ENCODE measurements at places on chromosomes 1 and 21.

- no peak for DNase-seq
Observed at GRCh38 chr1:88609051-88609450, 75.0 kb upstream of the PKN2 start.

DNA sequence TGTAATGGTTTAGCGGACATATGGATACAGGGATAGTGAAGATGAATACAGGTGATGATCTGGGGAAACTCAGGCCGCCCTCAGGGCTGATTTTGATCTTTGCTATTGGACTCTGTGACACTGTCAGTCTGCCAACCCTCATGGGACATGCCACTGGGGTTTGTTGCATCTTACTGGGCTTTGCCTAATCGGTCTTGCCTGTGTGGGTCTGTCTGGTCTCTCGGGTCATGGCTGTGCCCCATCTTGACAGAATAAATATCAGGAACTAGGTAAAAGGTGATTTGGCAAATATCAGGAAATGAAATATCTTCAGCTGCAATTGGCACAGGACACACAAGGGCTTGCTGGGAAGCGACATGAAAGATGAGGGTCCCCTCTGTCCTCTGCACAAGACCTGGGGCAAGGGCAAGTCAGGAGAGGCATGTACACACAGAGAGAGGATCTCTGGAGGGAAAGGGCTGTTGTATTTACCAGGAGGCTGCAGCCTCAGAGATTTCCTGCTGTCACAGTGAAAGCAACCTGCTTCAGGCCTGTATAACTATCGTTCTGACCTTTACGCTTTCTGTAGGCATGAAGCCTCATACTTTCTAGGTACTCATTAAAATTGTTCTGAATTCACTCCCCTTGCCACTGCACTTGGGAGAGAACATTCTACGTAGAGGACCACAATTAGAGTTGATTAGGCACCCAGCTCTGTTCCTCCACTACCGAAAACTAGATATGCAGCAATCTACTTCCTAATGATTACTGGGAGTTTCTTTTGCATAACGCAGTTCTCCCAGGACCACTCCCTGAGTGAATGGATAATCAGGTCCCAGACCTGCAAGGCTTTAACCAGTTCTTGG is 52.0 kb upstream of the GADD45A start:
- DNase-seq, result no peak

DNA sequence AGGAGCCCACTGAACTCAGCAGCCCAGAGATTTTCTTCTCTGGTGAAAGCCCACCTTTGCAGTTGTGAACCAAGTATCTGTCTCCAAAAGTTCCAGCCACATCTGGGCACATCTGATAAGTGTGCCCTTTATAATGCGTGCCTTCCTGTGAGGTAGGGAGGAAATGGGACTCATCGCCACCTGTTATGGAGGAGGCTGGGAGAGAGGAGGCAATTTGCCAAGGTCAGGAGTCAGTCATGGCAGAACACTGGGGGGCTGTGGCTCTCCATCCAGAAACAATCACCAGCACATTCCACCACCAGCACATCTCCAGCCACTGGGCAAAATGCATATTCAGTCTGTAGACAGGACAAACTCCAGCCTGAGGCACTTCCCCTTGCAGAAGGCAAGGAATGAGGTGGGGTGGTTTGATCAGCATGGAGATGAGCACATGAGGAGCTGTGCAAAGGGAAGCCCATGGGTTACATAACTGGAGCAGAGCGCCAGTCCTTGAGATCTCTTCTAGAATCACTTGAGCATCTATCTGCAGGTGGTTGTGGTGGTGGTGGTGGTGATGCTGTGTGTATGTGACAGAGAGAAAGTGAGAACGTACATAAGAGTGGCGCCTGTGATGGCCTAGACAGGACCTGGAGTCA is 15.0 kb upstream of the LEMD1 start:
- no peak for DNase-seq

DNA sequence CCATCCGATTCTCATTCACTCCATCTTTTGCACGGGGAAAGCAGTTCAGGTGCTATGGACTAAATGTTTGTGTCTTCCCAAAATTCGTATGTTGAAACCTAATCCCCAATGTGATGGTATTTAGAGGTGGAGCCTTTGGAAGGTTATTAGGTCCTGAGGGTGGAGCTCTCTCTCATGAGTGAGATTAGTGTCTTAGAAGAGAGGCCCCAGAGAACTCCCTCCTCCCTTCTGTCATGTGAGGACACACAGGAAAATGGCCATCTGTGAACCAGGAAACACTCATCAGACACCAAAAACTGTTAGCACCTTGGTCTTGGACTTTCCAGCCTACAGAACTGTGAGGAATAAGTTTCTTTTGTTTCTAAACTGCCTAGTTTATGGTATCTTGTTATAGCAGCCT is 15.8 kb upstream of the CCDC190 start:
- no peak for DNase-seq

DNA sequence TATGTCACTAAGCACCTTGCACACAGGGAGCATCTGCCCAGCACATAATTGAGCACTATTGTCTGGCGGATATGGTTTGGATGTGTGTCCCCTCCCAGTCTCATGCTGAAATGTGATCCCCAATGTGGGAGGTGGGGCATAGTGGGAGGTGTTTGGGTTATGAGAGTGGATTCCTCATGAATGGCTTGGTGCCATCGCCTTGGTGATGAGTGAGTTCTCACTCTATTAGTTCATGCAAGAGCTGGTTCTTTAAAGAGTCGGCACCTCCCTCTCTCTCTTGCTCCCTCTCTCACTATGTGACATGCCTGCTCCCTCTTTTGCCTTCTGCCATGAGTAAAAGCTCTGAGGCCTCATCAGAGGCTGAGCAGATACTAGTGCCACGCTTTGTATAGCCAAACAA is 9.5 kb downstream of the CTSK start:
- no peak for DNase-seq

- no peak for DNase-seq
Observed at GRCh38 chr1:116075575-116075974, 35.6 kb upstream of the MAB21L3 start.

DNA sequence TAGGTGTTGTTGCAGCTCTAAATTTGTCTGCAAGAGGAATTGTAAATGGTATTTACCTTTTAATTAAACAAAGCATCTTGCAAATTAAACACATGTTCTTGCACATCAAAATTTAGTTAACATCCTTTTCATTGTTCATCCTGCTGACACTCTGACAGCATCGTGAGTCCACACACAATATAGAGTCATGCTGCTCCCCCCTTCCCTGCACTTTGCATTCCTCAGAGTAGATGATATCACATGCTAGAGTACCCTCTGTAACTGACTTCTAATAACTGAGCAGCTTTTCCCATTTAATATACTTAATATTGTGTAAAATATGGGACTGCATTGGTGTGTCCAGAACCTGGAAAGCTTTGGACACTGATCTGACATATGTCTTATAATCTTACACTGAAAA is 138.8 kb upstream of the DPYD start:
- no peak for DNase-seq
